ENCODE measurements at places on chromosomes 11 and 22.

DNA sequence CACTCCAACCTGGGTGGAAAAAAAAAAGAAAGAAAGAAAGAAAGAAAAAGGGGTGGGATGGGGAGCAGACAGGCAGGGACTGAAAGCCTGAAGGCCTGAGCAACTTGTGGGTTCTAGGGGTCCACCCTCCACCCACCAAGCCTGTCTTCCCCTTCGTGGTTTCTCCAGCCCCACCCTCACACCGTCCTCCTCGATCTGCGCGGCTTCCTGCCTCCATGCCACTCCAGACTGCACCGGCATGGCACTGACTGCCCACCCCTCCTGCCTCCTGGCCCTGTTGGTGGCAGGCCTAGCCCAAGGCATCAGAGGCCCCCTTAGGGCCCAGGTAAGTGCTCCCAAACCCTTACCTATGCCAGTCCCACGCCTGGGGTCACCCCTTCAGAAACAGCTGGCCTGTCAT lies at the start of gene CTSW:
Gene CTSW (plus strand): TSS at position 221 of the 400 bp plus-strand sequence. CDS start 18 bp downstream, at position 239.
- H3K4me3 ChIP-seq: no peak within 1 kb of the TSS
- no peaks in the 10 kb centered on the region for H3K27me3 ChIP-seq

DNA sequence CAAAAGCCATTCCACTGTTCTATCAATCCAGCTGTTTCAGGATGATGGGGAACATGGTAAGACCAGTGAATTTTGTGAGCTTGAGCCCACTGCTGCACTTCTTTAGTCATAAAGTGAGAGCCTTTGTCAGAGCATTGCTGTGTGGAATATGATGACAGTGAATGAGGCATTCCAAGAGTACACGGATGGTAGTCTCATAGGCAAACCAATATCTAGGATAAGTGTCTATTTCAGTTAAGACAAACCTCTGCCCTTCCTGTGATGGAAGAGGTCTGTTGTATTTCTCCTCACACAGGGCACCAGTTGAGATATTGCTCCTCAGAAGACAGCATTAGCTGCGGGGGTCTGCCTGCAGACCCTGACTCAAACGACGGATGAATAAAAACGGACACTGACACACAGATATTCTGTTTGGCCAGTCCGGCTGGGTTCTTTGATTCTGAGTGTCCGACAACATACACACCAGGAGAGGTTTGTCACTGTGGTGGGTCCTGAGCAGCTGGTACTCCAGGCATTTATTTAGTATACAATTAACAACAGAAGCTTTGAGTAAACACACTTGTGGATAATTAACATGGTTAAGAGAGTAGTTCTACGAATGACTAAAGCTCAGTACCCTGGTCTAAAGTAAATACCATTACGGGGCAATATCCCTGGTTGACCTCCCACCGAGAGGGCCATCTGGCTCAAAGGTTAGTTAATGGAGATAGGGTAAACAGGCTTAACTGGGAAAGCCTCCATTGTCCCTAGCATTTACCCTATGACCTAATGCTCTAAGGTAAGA lies 121.7 kb downstream of the ZNF280B start:
- peak; percentile 67 for DNase-seq
- no peaks in the 10 kb centered on the region for H3K36me3 ChIP-seq
- H3K27ac ChIP-seq: no peak overlapping the region
- H3K4me3 ChIP-seq: no peak overlapping the region
- no peaks in the 10 kb centered on the region for H3K4me1 ChIP-seq

DNA sequence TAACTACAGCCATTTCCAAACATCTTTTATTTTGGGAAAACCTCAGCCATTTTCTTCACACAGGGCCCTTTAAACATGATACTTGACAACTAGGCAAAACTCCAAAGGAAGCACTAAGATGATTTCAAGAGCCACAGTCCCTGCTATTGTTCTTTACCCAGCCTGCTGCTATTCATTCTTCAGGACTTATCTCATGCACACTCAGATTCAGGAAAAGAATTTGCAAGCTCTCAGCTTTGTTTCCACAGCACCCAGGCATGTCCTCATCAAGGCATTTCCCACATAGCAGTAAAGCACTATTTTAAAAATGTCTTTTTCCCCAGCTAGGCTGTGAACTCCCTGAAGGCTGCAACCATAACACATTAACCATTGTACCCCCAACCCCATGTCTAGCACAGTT lies 609.3 kb upstream of the CCDC90B start:
- H3K4me1 ChIP-seq: no peaks in the 10 kb centered on the region
- H3K27ac ChIP-seq: no peak overlapping the region
- no peaks in the 10 kb centered on the region for H3K27me3 ChIP-seq
- H3K36me3 ChIP-seq: no peaks in the 10 kb centered on the region

DNA sequence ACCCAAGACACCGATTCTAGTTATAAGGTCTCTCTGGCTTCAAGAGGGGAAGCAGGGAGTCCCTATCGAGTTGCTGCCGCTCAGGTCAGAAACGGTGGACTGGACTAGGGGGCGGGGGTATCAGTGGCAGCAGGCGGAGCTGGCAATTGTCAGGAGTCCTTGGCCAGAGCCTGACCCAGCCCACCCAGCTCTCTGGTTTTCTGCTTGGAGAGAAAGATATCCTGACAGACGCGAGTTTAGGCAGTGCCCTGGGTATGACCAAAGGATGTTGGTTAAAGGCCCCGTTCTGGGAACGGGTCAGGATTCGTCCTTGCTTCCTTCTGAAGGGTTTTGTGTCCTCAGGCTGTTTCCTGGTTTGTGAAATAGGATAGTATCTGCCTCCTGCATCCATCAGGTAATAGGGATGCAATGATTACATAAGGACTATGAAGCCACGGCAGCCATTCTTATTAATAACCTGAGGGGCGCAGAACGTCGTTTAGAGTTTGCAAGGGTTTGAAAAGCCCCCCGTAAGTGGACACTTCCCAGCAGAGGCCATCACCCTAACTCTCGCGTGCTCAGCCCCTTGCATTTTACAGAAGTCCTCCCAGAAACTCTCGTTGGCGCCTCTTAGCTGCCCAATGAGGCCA lies 700 bp upstream of the DEPDC5 start:
- H3K4me3 ChIP-seq: peak overlapping the region; percentile 73
- H3K36me3 ChIP-seq: no peaks in the 10 kb centered on the region
- peak overlapping the region; percentile 87 for H3K27ac ChIP-seq
- H3K4me1 ChIP-seq: peaks cover 45% of the 10 kb centered on the region
- DNase-seq: peak; percentile 89

Data from vagina (tissue), 2 donors.